OCI-LY7 (cell line): ENCODE measurements at places on chromosomes 2 and 18.

DNA sequence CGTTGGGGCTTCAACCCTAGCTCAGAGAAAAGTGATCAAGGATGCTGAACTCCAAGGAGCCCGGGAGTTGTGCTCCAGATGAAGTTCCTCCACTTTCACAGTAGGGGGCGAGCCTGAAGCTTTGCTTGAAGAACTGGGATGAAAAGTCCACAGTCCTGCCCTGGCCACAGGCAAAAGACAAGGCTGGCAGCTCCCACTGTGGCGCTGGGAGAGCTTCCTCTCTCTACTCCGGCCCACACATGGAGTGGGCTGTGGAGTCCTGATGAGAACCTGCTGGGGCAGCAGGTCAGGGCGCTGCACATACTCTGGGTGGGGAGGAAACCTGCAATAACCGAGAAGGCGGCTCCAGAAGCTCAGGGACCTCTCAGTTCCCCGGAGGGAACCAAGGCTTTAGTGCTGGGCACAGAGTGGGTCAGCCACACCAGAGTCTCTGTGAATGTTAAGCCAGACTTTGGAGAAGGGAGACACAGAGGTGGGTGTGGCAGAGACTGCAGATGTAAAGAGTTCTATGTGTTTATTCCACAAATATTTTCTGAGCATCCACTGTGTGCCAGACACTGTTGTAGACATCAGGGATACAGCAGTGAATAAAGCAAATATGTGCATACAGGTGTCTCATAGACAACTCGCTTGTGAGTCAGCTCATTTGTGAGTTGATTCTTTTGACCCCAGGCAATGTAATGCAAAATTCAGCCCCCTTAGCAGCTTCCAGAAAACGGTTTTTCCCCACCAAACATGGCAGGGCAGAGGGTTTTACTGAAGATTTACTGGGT lies 48.0 kb upstream of the MRPL33 start:
- peak; percentile 42 for DNase-seq

DNA sequence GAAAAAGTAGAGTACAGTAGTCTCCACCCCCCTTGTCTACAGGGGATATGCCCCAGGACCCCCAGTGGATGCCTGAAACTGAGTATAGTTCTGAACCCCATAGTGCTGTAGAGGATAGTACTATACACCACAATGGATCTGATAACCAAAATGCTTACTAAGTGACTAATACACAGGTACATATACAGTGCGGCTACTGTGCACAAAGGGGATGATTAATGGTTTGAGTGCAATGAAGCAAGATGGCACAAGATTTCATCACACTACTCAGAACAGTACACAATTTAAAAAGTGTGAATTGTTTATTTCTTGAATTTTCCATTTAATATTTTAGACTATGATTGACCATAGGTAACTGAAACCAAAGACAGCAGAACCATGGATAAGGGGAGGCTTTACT lies 446.9 kb upstream of the NRP2 start:
- no peak for DNase-seq

DNA sequence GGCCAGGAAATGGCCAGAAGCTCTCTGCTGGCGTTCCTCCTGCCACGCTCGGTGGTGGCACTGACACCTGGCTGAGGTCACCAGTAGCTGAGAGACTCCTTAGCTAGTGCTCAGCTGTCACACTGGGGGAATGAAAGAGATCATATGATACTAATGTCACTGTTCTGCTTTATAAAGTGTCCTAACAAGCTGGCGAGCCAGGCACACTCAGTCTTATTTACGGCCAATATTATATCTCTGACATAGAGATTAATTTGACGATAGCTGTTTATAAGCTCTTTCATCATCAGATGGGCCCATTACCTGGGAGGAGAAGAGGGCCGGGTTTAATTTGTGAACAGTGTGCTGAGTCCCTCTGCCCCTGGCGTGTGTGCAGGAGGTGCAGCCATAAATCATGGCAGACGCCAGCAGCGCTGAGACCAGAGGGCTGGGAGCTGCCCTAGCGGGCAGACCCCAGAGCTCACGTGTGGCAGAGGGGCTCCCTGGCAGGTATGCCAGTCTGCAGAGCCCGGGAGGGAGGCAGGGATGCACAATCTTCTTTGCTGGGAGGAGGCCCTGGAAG lies 246.5 kb downstream of the HAUS1 start:
- DNase-seq = no peak

GRCh38 chr2:48059975-48060374 lies 153.7 kb upstream of the FBXO11 start:
- no peak for DNase-seq

GRCh38 chr2:142946941-142947340 lies 69.5 kb downstream of the KYNU start:
- DNase-seq = no peak

DNA sequence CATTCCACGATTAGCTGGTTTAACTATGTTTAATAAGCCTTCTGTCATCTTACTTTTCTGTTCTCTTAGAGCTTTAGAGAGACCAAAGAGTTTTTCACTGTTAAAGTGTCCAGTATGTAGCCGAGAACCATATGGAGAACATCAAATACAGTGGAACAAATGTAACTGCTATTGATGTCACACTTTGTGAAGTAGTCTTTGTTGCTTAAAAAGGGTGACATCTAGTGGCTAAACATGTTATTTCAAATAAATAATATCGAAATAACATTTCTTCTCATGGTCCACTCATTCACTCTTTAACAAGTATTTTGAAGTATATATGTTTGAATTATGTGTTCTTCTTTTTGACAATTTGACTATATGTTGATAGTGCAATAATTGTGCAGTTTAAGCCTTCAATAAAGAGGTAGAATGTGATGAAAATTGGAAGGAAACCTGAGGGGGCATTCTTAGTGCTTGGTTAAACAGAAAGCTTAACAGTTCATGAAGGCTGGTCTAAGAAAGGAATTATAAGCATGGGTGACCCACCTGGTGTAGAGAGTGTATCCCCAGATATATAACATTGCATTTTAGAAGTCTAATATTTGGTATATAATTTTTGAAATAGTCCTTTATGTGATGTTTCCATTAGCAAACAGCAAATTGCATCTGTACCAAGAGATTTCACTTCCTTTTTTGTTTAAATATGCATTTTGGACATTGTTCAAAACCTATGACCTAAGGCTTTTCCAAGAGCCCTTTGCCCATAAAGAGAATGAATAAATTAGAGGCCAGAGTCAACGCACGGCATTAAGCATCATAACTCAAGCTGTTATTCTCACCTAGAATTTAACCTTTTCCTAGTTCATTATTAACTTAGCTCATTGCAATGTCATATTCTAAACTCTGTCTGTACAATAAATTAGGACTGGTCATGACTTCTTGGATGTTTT lies 112.1 kb downstream of the KYNU start:
- peak; percentile 43 for DNase-seq

DNA sequence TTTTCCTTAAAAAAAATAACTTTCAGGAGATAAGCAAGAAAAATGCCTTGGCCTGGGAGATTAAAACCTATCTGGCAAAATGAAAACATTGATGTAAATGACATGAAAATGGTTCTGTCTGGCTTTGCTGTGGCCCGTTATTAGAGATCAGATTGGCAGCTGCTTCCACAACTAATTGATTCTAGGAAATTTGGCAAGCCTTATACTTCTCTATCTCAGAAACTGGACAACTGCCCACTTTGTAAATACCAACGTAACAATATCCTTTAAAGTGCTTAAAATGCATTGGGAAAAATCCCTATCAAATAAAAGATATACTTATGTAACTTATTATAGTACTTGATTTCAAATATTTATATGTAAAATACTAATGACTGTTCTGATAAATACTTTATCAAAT lies 14.2 kb upstream of the SKA1 start:
- DNase-seq = no peak

- DNase-seq = no peak
Observed at GRCh38 chr2:54275541-54275940, 19.5 kb upstream of the TSPYL6 start.

DNA sequence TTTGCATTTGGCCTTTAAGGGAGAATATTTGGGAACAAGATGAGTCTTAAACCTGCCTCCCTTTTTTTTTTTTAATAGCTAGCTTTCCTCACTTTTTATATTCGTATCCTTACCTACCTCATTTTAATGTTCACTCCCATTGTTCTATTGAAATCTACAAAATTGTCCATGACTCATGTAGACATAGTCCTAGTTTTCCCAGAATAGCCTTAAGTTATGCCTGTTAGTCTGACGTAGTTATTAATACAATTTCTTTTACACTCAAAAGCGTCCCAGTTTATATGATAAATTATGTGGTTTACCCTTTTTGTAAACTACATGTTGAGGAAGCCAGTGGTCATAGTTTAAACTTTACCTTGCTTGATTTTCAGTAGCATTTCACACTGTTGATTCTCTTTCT lies 73.4 kb downstream of the UBR3 start:
- no peak for DNase-seq

- DNase-seq = no peak
Observed at GRCh38 chr2:188881434-188881833, 92.7 kb upstream of the COL3A1 start.
